ENCODE measurements at places on chromosomes 1 and 21.

DNA sequence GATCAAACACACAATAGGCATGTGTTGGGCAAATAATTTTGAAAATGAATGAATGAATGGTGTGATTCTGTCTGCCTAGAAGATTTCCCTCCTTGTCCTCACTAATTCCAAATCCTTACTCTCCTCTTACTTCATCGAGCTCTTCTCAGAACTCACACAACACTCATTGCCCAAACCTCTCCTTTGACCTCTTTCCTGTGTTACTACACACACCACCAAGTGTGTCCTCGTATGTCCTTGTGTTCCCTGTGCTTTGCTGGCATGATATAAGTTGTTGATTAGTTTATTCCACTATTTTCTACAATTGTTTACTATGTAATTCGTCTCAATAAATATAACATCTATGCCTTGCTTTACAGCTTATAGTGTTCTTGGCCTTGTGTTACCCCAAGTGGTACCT, 41.4 kb upstream of the GALNT2 start:
- DNase-seq, result no peak

GRCh38 chr1:59769736-59770095, 45.0 kb upstream of the HOOK1 start:
- no peak for DNase-seq

- DNase-seq, result no peak
These were observed 126.5 kb downstream of the PBX1 start for GRCh38 chr1:164685266-164686035.

GRCh38 chr21:38126666-38127303, 130.0 kb upstream of the KCNJ15 start:
- DNase-seq, result peak; percentile 64

DNA sequence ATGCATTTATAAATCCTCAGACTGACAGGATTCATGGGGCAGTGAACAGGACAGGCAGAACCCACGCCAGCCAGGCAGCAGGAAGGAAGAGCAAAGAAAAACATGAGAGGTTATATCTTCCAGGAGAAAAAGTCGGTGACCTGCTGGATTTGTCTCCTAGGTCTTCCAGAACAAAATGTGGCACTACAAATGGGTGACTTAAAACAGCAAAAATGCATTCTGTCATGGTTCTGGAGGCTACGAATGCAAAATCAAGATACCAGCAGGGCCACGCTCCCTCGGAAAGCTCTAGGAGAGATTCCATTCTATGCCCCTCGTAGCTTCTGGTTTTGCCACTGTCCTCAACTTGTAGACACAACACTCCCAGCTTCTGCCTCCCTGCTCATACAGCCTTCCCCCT, 63.4 kb downstream of the PSMG1 start:
- DNase-seq, result no peak

DNA sequence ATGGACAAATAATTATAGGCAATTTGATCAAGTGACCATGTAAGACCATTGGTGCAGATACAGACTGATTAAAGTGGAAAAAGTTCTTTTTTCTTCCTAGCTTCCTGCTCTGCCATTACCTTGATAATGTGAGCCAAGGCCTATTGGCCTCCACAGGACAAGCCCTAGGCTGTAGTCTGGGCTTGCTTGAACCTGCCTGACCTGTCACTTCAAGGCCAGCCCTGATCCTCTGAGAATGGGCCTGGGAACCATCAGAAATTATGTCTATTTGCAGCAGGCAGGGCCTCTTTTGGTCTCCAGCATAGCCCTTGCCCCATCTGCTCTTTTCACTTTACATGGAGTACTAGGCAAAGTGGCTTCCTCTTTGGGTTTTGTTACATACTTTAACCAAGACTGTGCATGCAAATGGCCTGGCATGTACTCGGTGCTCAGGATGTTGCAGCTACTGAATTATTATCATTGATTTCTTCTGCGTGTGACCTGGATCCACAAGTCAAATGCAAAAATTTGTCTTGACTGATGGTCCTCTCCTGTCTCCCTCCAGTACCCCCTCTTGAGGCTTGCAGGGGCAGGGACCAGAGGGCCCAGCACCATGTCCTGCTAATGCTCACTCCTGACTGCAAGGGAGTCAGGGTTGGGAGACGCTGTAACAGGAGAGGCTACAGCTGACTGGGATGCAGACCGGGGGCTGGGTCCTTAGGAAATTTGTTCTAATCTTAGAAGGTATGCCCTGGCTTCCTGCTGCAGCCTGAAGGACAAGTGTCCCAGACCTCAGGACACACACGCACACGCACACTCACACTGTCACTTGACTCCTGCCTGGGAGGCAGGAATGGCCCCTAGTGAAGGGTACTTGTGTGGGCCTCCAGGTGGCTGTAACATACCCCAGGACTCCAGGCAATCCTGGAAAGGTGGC, 39.4 kb downstream of the RCSD1 start:
- DNase-seq, result no peak

GRCh38 chr1:52045236-52045635, 9.8 kb downstream of the TXNDC12 start:
- DNase-seq, result no peak

GRCh38 chr1:87826681-87827251, 498.1 kb downstream of the LMO4 start:
- DNase-seq, result no peak

GRCh38 chr21:42433946-42434551, 30.3 kb downstream of the UBASH3A start:
- no peak for DNase-seq

DNA sequence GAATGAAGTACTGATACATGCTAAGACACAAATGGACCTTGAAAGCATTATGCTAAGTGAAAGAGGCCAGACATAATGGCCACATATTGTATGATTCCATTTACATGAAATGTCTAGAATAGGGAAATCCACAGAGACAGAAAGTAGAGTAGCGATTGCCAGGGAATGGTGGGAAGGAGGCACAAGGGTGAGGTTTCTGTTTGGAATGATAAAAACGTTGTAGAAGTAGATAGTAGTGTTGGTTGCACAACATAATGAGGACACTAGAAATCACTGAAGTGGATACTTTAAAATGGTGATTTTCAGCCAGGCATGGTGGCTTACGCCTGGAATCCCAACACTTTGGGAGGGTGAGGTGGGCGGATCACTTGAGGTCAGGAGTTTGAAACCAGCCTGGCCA, 97.6 kb upstream of the VANGL1 start:
- DNase-seq, result no peak

GRCh38 chr1:238143038-238143437, 252.3 kb upstream of the ZP4 start:
- DNase-seq, result no peak

DNA sequence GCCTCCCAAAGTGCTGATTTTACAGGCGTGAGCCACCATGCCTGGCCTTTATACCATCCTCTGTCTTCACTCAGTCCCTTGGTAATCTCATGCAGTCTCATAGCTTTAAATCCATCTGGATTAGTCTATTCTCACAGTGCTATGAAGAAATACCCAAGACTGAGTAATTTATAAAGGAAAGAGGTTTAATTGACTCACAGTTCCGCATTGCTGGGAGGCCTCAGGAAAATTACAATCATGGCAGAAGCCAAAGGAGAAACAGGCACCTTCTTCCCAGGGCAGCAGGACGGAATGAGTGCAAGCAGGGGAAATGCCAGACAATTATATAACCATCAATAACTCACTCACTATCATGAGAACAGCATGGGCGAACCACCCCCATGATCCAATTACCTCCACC, 49.1 kb upstream of the CPLANE2 start:
- no peak for DNase-seq

- no peak for DNase-seq
These were observed 9.2 kb downstream of the GCSAML start for GRCh38 chr1:247557926-247558674.

GRCh38 chr1:246591958-246592357, 25.7 kb downstream of the CNST start:
- no peak for DNase-seq

- no peak for DNase-seq
These were observed 58.5 kb downstream of the PALMD start for GRCh38 chr1:99704356-99704816.

DNA sequence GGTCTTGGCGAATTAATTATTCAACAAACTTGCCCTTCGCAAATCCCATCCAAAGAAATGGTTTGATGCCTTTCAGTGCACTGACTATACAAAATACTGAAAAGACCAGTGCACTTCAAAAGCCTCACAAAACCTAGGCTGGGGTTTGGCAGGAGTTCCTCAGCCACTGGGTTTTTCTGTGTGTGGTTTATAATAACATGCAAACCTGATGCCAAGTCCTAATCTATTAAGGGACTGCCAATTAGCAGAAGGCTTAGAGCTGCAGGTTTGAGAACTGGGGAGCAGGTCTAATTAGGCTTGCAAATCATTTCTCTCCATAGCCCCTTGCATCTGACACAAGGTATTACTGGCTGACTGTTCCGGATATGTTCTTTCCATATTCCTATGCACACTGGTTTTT, 27.7 kb downstream of the PLPP3 start:
- no peak for DNase-seq

DNA sequence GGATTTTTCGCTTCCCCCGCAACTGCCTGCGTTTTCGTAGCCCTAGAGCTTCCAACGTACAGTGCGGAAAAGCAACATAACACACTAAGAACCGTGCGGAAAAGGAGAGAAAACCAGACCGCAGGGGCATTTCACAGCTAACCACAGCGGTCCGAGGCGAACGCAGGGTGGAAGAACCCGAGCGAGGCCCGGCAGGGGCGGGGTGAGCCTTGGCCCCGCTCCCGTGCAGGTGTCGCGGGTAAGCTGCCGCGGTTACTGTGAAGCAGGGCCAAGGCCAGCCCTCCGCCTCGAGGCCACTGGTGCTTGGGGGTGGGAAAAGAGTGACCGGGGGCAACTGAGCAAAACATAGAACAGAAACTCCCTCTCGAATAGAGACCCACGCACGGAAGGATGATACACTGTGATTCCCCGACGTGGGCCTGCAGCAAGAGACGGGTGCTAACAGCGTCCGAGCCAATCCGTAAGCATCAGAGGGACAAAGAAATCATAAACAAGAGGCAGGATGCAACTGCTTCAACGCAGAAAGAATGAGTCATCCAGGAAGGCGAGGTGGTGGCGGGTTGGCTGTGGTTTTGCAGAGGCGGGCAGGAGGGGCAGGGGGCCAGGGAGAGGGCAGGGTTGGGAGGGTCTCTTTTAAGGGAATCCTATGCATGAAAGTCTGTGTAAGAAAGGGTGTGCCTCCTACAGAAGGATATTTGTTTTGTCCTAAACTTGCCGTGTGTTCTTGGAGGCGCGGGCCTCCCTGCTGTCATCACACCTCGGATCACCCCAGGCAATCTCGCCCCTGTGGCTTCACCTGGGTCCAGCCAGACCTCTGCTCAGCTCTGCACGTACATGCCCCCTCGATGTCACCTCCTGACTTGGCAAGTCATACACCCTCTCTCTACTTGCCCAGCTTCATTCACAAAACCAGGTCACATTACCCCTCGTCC, 7.3 kb downstream of the GNG4 start:
- no peak for DNase-seq

GRCh38 chr1:108512239-108513043, 47.5 kb upstream of the EEIG2 start:
- DNase-seq, result no peak

GRCh38 chr1:109783436-109783835, 19.7 kb upstream of the EPS8L3 start:
- no peak for DNase-seq

DNA sequence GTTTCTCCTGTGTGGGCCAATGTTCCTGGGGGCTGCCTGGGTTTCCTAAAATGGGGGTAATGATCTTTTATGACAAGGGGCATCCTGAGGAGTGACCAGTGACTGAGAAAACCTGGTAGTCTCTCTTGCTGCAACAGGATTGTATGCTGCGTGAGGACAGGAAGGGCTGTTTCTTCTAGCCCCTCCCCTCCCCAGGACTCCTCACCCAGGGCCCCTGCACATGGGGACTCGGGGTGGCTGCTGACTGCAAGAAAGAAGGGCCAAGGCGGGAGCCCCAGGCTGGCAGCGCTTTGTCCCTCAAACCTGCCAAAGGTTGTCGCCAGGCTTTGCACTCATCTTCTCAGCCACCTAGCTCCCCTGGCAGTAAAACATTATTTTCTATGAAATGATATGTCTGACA, 442.4 kb downstream of the CAMTA1 start:
- DNase-seq, result no peak

GRCh38 chr1:6198646-6199297, 623 bp downstream of the RPL22 start:
- DNase-seq, result no peak

GRCh38 chr1:231720652-231721325, 94.2 kb downstream of the DISC1 start:
- no peak for DNase-seq

- DNase-seq, result no peak
These were observed 10.9 kb downstream of the SLC6A17 start for GRCh38 chr1:110161165-110161564.

DNA sequence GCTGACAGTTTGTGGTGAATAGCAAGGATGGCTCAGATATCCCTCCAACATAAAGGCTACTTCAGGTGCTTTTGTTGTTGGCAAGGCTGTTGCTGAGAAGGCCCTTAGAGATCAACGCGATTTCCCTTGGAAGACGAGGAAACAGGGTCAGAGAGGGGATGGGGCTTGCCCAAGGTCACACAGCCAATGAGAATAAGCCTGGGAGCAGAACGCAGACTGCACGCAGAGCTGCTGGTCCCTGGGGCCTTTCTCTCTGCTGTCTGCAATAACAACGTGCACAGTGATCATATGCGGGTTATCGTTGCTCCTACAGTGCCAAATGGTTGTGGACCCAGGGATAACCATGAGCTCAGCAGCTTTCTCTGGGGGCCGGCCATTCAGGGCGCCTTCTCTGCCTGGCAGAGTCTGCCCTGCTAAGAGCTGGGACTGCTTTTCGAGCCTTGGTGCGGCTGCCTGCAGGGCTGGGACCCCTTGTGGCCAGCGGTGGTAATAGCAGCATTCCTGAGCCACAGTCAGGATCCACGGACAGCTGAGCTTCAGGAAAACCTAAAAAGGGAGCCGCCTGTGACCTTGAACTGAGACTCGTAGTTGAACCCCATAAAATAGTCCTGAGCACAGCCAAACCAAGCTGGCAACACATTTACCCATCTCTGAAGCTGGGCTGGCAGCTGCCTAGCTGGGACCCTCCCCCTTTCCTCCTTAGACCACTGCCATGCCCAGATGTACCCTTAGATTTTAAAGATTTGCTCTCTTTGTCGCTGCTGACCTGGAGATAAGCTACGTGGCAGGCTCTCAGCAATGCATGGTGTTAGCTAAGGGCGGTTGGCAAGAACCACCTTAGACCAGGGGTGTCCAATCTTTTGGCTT, 39.8 kb downstream of the HTR6 start:
- peak; percentile 74 for DNase-seq

GRCh38 chr1:96840396-96840795, 118.8 kb downstream of the PTBP2 start:
- DNase-seq, result no peak

All from pancreas (tissue), 10 donors.